ENCODE measurements at places on chromosomes 5 and 9. TPM values are rescaled to one million over a fixed set of nuclear protein-coding genes. Genes with fewer than 3 reads are reported as not detected.

DNA sequence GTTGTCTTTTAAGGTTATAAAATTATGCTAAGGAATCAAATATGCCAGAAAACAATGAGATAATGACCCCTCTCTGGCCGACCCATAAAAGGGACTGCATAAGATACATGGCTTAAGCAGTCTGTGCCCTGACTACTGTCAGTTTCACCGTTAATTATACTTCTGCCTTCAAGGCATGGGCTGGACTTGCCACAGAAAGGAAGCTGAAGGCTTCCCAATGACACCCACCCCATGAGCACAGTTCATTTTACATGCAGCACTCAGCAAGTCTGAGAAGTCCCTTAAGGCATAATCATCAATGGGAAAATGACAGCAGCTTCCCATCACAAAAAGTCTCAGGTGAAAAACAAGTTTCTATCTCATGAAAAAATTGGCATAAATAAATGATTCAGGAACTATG is 175.6 kb downstream of the GLIS3 start:
- no peaks in the 10 kb centered on the region for H3K36me3 ChIP-seq
- no peak overlapping the region for H3K27ac ChIP-seq
- H3K4me1 ChIP-seq: no peaks in the 10 kb centered on the region
- H3K4me3 ChIP-seq: no peak overlapping the region
- DNase-seq: no peak

GRCh38 chr5:169758886-169759285 is 121.8 kb downstream of the DOCK2 start:
- H3K4me3 ChIP-seq: no peak overlapping the region
- H3K4me1 ChIP-seq: no peaks in the 10 kb centered on the region
- peaks cover 9% of the 10 kb centered on the region for H3K36me3 ChIP-seq
- H3K27me3 ChIP-seq: no peaks in the 10 kb centered on the region
- no peak for DNase-seq

- H3K4me3 ChIP-seq: no peak overlapping the region
- no peak for DNase-seq
- H3K4me1 ChIP-seq: no peaks in the 10 kb centered on the region
- H3K27me3 ChIP-seq: peaks cover under 1% of the 10 kb centered on the region
Observed at GRCh38 chr5:153793699-153794098, 245.0 kb downstream of the FAM114A2 start.

DNA sequence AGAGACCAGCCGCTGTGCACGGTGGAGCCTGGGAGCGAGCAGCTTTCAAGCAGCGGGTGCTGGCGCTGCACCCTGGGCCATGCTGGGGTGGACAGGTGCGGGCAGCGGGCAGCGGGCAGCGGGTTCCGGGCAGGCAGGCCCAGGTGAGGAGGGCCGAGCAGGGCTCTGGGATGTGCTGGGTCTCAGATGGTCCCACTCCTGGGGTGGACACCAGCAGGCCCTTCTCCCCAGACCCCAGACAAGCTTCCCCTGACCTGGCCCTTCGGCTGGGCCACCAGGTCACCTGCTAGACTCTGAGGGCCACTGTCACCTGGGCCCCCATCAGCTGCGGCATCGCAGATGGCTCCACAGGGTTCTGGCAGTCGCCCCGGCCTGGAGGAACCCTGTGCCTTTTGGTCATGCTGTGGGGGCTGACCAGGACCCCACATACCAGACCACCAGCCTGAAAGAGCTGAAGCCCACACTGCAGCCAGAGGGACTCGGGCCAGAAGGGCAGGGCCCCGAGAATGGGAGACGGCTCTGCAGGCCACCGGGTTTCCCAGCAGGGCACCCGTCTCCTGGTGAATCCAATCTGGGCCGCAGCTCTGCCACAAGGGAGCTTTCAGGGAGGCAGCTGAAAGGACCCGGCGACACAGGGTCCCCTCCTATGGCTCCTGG is 2.0 kb downstream of the SLC6A19 start:
- H3K4me3 ChIP-seq: no peak overlapping the region
- no peak for DNase-seq
- no peak overlapping the region for H3K27ac ChIP-seq
- H3K27me3 ChIP-seq: no peaks in the 10 kb centered on the region

DNA sequence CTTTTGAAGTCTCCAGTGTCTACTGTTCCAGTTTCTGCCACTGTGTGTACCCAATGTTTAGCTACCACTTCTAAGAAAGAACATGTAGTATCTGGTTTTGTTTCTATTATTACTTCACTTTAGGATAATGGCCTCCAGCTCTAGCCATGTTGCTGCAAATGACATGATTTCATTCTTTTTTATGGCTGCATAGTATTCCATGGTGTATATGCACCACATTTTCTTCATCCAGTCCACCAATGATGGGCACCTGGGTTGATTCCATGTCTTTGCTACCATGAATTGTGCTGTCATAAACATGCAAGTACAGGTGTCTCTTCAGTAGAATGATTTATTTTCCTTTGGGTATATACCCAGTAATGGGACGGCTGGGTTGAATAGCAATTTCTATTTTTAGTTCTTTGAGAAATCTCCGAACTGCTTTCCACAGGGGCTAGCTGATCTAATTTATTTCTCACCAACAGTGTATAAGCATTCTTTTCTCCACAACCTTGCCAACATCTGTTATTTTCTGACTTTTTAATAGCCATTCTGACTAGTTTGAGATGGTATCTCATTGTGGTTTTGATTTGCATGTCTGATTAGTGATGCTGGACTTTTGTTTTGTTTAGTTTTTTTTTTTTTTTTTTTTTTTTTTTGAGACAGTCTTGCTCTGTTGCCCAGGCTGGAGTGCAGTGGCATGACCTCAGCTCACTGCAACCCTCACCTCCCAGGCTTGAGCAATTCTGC is 68.9 kb downstream of the WDR41 start:
- peaks cover 24% of the 10 kb centered on the region for H3K27me3 ChIP-seq
- no peak for DNase-seq
- H3K36me3 ChIP-seq: peaks cover 2% of the 10 kb centered on the region
- peaks cover 12% of the 10 kb centered on the region for H3K4me1 ChIP-seq

- H3K36me3 ChIP-seq: no peaks in the 10 kb centered on the region
- no peak overlapping the region for H3K4me3 ChIP-seq
- DNase-seq: no peak
- no peaks in the 10 kb centered on the region for H3K27me3 ChIP-seq
Observed at GRCh38 chr9:206481-206880, 8.2 kb upstream of the DOCK8 start.

Gene PAIP2
- 141 TPM for total RNA-seq

Gene ZNG1F
- total RNA-seq: 8.2 TPM

Gene IL13
- 16.3 TPM for total RNA-seq
